CD4-positive, CD25-positive, alpha-beta regulatory T cell (primary cell): ENCODE measurements at places on chromosomes 2 and 18. TPM values are rescaled to one million over a fixed set of nuclear protein-coding genes. Genes with fewer than 3 reads are reported as not detected.

The LHCGR gene
- total RNA-seq: not detected

The CHMP3 gene
- 75.5 TPM for total RNA-seq

The PAIP2B gene
- 2.9 TPM for total RNA-seq

The AGBL5 gene
- 9.5 TPM for total RNA-seq

The KIF5C gene
- 7.7 TPM for total RNA-seq

The GCG gene
- total RNA-seq: not detected

The NCOA1 gene
- total RNA-seq: 53.6 TPM

The ERICH2 gene
- not detected for total RNA-seq

DNA sequence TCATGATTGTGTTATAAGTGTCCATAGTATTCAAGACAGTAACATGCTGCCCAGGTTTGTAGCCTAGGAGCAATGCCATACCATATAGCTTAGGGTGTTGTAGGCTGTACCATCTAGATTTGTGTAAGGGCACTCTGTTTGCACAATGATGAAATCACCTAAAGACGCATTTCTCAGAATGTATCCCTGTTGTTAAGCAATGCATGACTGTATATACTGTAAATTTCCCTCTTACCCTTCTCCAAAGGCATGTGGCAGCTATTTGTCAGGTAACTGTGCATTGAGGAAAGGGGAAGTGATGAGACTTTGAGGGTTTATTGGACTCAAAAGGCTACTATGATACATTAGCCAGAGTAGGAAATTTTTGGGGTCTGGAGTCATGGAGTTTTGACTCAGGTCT, 180.8 kb downstream of the VAPA start:
- no peak for DNase-seq

GRCh38 chr2:39602616-39603015, 63.1 kb upstream of the TMEM178A start:
- DNase-seq: no peak

DNA sequence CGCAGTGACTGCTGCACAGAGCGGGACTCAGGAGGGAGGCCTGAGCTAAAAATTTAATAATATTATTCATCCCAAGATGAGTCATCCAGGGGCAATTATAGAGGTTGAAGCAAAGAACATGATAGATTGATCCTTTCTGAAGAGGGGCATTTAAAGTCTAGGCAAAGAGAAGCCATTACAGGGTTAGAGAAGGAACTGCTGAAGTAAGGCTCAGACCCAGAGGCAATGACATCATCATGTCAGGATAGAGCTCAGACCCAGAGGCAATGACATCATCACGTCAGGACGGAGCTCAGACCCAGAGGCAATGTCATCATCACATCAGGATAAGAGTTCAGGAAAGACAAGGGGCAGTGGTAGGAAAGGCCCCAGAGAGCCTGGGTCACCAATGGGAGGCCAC, 184.0 kb downstream of the TMEM18 start:
- no peak for DNase-seq

DNA sequence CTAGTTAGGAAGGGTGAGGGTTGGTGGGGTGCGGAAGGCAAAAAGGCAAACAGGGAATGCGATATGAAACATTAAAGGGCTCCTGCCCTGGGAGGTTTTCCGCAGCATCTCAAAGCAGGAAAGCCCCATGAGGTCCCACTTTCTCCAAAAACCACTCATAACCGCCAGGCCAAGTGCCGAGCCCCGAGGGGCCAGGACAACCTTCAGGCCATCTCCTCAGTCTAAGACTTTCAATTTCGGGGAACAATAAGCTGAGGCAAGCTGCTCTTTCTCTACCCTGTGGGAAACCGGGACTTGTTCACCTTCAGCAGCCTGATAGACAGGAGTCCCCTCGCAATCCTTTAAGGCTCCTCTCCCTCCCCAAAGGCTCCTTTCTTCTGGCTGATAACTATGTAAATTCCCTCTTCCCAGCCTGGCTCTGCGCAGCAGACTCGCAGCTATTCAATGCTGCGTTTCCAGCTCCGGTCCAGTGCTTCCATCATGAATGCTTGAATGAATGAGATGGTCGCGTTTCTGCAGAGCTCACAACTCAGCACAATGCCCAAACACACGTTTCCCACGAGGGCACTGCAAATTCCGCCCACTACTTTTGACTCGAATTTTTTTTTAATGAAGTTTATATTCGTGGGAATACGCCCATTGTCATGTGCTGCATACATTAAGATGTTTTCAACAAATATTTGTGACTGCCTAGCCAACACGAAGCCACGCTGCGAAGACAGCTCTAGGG, 1.4 kb downstream of the LAMA1 start:
- no peak for DNase-seq

- no peak for DNase-seq
These were observed 13.2 kb downstream of the EPAS1 start for GRCh38 chr2:46310446-46310845.

DNA sequence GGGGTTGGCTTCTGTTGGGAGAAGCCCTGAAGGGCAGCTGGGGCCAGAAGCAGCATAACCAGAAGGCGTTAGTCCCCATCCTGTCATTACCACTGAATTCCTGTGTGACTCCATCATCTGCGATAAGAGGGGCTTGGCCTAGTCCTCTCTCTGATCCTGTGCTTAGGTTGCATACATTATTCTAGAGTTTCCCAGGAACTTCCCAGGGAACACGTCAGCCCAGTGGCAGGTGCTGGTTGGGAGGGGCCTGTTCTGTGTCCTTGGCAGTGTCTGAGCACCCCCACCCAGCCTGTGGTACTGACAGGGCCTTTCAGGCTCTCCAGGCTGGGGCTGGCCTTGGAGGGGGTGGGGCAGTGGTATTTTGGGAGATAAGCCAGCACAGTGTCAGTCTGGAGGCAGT, 4.5 kb upstream of the TOGARAM2 start:
- DNase-seq: no peak

GRCh38 chr2:162729469-162729868, 109.1 kb downstream of the KCNH7 start:
- DNase-seq: no peak

DNA sequence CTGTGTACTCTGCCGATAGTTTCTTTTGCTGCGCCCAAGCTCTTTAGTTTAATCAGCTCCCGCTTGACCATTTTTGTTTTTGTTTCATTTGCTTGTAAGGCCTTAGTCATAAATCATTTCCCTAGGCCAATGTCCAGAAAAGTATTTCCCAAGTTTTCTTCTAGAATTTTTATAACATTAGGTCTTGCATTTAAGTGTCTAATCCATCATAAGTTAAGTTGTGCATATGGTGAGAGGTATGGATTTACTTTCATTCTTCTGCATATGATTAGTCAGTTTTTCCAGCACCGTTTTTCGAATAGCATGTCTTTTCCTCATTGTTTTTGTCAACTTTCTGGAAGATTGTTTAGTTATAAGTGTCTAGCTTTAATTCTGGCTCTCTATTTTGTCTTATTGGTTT, 484.8 kb upstream of the CNTNAP5 start:
- no peak for DNase-seq

GRCh38 chr2:180709392-180710145, 270.8 kb upstream of the UBE2E3 start:
- no peak for DNase-seq

DNA sequence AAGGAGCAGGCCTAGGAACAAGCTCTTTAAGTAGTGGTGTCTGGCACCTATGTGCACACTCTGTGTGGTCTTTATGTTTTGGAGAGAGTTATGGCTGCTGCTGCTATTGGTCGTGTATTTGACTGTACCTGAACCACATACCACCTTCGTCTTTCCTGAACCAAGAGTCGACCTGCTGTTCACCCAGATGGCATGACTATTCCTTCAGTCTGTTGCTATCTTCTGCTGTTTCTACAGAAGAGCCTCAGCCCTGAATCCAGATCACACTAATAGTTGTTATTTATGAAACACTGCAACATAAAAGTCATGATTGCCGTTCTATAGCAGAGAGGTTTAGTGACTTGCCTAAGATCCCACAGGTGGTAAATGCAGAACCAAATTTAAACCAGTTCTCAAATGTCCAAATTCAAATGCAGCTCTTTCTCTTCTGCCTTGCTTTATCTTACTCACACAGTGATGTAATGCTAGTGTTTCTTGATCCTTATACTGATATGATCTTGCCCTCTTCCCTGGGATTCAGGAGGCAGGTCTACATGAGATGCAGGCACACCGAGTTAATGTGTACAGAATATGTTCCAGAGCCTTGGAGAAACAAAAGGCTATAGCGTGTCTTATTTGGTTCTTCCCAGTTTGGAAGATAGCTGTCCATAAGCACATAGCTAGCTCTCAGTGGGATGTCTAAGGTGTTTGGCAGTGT, 122.1 kb upstream of the FOSL2 start:
- no peak for DNase-seq

- no peak for DNase-seq
These were observed 1.5 kb downstream of the GPC1 start for GRCh38 chr2:240436683-240437550.

GRCh38 chr2:235498946-235499812, 5.3 kb downstream of the AGAP1 start:
- no peak for DNase-seq

DNA sequence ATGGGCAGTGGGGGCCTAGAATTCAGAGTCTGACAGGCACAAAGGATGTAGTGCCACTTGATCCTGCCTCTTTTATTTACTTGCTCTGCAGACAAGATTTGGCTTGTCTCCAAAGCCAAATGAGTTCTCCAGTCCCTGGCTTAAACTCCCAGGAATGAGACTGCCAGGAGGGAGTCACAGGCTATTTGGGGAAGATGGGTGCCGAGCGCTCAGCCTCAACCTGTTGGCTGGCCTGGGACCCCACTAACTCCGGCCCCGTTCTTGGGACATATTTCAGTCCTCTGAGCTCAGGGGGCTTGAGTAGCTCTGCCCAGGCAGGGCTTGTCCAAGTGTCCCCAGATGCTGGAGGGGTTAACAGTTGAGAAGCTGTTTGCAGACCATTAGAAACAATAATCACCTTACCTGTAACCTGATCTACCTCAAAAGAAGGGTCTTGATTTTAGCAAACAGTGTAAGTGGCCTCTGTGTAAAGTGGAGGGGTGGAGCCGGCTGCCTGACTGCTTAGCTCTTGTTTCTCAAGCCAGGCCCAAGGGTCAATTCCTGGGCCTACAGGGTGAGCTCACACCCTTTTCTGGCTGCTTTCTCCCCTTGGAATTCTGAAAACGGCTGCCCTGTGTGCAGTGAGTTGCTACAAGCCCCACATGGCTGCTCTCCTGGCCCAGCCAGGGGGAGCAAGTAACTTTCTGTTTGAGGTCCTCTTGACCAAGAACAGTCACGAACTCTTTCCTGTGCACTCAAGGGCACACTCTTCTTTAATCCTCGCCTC, 27.1 kb upstream of the FZD5 start:
- no peak for DNase-seq
